ENCODE measurements at places on chromosomes 5 and 9.

- DNase-seq, result no peak
Observed at GRCh38 chr5:89967771-89968444, 441.6 kb downstream of the CETN3 start.

DNA sequence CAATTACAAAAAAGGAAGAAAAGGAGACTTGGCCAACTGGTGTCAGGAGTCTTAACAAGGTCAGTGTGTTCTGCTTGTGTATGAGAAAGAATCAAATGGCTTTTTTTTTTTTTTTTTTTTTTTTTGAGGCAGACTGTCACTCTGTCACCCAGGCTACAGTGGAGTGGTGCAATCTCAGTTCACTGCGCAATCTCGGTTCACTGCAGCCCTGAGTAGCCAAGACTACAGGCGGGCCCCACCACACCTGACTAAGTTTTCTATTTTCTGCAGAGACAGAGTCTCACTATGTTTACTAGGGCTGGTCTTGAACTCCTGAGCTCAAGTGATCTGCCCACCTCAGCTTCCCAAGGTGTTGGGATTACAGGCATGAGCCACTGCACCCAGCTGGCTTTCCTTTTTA lies 3.1 kb upstream of the IL7R start:
- DNase-seq, result no peak

DNA sequence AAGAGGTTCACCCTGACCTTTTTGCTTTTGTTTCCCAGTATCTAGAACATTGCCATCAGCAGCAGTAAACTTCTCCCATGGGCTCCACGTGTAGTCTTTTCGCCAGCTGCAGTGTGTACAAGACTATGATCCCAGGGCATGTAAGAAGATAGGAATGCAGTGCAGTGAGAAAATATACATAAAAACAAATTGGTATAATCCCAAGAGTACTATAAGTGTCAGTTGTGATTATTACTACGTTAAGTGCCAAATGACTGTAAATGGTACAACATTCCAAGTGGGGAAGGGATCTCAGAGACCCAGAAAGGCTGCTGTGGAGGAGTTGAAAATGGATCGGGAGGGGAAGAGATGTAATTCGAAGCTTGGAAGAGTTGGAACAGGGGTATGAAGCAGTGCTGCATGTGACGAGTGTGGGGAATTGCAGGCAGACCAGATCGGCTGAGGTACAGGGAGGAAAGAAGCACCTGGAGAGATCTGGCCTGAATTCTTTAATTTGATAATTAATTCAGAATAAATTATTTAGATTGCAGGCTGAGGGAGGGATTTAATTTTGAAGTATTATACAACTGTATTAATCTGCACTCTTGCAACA lies 95.1 kb downstream of the FBXL7 start:
- no peak for DNase-seq

DNA sequence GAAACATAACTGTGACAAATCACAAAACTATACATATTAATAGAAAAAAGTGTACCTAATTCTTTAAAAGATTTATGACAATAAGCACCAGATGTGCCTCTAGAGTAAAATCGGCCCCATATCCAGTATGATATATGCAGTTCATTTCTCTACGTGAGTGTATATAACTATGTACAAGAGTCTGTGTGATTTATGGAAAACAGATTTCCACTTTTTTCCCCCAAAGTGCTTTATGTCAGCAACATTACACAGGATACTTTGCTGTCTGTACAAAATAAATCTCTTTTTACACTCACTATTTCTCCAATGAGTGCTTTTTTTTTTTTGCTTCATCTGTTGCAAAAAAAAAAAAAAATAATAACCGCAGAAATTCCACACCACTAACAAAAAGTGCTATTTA lies 298.8 kb upstream of the RFX3 start:
- DNase-seq, result no peak

DNA sequence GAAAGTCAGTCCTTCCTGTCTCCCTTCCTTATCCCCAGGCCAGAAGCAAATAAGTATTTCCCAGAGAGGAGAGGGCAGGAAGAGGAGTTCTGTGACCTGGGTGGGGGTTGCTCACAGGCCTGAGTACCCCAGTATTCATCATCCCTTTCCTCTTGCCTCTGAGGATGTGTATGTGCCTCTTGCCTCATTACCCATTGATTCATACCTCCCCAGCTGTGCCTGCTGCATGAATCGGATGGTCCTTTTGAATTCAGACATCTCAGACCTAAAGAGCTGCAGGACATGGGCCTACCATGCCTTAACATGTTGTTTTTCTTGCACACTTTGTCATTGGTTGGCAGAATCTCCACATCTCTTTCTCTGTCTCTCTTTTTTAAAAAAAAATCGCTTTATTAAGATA lies 112.8 kb upstream of the SHB start:
- DNase-seq, result no peak

- no peak for DNase-seq
Observed at GRCh38 chr9:136251264-136252115, 5.9 kb upstream of the QSOX2 start.

- no peak for DNase-seq
Observed at GRCh38 chr9:88746743-88747398, 211.9 kb downstream of the NXNL2 start.

GRCh38 chr5:58825899-58826298 lies 243.0 kb downstream of the RAB3C start:
- DNase-seq, result no peak

GRCh38 chr9:94287877-94288513 lies 28.9 kb downstream of the ZNF169 start:
- no peak for DNase-seq

- no peak for DNase-seq
Observed at GRCh38 chr5:5523066-5523505, 100.6 kb downstream of the ICE1 start.

GRCh38 chr5:83371726-83372125 lies 99.8 kb upstream of the VCAN start:
- no peak for DNase-seq

- DNase-seq, result no peak
Observed at GRCh38 chr5:95786821-95787418, 35.6 kb downstream of the GLRX start.

DNA sequence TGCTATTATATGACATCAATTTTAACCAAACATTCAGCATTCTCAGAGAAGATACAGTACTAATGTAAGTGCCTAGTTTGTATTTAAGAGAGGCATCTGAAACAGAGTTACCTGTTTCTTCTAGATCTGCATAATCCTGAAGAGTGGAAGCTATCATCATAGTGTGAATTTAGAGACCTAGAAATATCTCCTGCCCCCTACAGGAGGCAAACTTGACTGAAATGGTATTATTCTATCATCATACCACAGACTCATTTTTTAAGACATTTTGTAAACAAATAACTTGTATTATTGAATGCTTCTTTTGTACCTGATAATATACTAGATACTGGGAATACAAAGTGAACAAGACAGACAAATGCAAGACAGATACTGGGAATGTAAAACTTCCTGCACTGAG lies 216.8 kb upstream of the RPS23 start:
- DNase-seq, result no peak
